ENCODE measurements at places on chromosomes 5 and 9.

DNA sequence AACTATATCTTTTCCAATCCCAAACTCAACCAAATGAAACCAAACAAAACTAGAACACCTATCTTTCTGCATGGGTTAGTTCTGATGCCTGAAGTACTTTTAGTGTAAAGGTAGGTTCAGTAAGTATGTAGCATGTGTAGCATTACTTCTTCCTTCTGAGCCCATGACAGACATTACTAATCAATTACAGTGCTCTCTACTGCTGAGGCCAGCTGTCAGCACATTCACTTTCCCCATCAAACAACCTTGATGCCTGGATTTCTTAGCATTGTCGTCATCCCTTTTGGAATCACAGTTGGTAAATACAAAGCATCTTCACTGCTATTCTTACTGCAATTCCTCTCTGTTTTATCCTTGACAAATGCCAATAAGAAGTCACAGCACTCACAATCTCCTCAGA lies 103.2 kb downstream of the PTTG1 start:
- DNase-seq, result no peak

DNA sequence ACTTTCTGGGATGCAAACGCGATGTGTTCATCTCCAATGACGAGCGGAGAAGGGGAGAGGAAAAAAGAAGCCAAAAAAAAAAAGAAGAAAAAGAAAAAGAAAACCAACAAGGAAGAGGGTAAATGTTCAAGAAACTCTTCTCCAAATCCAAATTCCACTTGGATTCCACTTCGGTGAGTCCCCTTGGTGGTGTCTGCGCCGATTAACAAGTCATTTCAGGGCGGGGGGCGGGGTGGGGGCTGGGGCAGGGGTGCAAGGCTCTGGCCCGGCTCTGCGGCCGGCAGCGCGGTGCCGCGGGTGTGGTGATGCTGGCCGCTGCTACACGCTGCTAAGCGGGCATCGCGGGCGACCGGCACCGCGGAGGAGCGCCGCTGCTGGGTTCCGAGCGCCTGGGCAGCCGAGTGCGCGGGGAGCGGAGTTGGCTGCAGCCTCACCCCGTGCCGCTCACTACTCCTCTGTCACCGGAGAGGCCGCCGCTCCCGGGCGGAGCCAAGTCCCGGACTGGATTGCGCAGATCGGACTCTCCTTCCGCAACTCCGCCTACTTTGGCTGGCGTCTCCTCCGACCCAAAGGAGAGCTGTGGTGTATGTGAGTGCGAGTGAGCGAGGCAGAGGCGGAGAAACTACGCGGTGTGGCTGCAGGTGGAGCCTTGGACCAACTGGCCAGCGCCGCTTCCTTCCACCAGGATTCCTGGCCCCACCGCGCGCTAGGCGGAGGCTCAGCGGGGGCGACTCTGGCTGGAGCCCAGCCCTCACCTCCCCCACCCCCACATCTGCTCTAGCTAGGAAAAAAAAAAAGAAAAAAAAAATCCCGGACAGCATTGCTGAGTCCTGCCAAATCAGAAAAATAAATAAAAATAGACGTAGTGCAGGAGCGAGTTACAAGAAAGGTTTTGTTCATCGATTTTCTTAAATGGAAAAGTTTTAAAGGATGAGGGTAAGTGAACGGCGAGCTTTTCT lies at the start of gene SEMA6A:
Gene SEMA6A, minus strand, starts transcription at position 457 of the 959 bp plus-strand sequence. CDS start 69,879 bp downstream, outside the sequence.
- DNase-seq, result peak; percentile 91

- no peak for DNase-seq
These were observed 937 bp downstream of the SVEP1 start for GRCh38 chr9:110578575-110579033.

DNA sequence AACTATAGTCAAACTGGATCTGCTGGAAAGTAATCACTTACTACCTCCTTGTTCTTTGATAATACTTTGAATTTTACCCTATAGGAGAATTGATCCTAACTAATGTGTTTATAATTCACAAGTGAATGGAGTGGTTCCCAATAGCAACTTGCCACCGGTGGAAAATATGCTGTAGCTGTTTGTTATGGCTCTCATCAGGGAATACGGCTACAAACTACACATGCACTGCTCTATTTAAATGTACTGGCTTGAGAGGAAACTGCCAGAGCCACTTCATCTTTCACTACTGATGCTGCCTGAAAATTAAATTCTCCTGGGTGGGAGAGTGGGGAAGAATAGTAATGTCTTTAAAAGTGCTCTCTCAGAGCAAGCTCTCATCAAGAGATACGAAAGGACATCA lies 448.5 kb upstream of the GRAMD2B start:
- no peak for DNase-seq

DNA sequence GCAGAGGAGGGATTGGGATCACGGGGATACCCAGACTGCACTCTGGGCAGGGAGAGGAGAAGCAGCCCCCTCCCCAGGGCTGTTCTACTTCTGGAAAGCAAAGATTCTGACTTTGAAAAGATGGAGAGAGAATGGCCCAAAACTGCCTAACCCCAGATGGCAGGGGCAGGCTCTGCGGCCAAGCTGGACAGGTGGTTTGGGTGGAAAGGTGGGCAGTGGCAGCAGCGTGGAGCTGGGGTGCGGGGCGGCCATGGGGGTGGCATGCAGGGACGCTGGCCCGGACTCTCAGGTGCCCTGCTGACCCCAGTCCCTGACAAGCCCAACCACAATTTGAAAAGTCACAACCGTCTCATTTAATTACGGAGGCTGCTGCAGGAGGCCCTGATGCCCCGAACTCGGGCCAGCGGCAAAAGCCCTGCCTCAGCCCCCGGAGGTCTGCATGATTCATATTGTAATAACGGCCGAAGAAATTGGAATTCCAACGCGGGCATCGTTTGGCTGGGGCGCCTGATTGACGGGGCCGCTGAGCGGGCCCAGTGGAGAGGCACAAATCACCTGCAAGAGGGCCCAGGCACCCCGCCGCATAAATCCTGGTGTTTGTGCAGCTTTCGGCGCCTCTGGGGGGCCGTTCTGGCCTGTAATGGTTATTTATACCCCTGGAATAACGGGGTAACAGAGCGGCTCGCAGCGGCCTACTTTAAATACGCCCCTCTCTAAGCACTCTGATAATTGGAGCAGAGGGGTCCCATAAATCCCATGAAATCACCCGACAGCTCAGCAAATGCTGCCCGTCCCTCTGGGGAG lies 41.8 kb upstream of the FCN2 start:
- DNase-seq, result no peak

DNA sequence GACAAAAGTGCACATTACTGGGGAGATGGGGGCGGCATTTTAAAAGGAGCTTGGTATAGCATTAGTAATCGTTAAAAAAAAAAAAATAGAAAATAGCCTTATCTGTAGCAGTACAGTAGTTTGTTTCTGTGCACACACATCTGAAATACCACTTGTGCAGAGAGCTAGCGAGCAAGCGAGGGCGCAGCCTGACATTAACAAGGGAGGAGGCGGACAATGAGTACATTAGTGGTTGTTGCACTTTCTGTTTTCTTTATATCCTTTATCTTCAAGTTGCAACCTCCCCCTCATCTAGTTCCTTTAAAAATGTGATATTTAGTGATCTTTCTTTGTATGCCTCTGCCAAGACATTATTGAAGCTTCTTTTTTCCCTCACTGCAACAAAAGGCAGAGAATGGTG lies 880 bp upstream of the PTPDC1 start:
- no peak for DNase-seq

DNA sequence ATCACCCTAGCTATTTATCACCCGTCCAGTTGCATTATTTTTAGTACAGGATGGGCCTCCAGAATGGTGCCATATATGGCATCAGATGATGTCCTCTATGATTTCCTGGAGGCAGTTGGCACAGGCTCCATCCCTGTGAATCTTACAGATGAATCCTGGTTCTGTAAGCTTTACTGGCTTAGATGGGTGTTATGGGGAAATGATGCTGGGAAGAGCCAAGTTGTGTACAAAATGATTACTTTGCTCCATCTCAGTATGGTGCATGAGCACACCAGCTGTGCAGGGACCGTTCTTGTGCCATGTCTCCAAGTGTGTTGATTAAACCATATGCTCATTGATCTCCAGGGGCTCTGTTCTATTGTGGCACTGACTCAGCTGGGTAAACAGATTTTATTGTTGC lies 755.7 kb downstream of the TLR4 start:
- no peak for DNase-seq

DNA sequence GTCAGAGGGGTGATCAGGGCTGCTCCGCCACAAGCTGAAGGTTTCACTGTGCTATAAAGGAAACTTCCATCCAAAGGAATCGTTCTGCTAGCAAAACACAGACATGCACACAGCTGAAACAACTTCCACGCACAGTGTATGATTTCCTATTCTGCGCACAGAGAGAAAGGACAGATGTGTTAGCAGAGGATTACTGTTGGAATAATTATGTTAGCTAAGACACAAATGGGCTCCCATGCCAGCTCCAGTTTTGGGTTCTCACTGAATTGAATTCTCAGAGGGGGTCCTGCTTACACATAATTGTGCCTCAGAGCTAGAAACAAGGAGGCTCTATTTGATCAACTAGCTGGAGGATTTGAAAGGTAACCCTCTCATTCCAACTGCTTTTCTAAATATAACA lies 352.4 kb downstream of the IRX2 start:
- no peak for DNase-seq

DNA sequence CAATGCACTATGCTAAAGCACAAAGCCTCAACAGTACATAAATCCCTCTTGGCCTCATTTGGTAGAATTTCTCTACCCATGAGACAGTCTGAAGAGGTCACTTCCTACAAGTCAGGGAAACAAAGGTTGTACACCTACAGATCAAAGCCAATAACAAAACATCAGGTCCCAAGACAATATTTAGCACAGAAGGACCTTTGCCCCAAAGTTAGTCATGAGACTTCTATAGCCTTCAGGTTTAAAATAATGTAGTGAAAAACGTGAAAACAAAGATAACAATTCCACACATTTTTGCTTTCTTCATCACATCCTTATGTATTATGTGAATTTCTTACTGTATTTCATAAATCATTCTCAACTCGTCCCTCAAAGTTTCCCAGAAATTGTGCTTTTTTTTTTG lies 15.8 kb downstream of the AFF4 start:
- DNase-seq, result no peak

DNA sequence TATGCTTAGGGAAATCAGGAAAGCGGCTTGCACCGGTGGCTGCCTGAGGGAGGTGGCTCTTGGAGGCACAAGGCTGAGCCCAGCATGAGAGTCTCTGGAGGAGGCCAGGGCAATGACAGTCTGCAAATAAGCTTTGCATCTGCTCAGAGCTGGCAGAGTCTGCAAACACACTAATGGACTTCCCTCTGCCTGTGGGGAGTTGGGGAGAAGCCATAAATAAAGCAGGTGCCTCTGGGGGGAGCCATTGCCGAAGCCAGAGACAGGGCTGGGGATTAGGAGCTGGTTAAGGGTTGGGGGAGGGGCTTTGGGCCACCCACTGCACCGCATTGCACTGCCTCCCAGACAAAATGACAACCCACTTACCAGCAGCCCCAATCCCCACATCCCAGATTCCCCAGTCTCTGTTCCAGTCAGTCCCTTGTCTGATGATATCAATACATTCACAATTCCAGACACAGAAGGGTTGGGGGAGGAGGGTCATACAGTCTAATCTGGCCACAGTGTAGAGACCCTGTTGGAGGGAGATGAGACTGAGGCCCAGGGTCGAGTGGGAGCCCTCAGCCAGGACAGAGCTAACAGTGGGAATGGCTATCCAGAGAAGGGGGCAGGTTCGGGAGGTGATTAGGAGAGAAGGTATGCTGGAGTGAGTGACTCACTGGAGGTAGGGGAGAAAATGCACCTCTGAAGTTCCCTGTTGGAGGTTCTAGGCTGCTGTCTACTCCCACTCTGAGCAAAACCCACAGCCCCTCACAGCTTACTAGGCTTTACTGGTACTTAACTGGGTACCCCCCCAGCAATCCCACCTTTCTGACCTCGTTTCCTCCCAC lies 53.7 kb downstream of the PAX5 start:
- peak; percentile 66 for DNase-seq

DNA sequence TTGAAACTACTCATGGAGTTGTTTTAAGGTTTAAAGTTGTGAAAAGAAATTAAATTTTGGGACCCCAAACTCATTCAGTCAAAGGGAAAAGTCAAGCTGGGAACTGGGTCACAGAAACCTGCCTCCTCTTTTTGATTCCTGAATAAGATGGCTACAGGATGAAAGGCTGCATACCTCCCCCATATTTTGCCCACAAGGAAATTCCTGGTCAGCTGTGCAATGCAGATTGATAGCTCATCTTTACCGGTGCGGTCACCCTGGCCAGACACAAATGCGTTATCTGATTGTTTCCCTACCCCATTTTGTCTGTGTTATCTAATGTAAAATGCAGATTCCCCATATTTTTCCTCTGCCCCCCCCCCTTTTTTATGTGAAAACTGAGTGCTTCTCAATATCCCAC lies 1.3 kb downstream of the HAVCR2 start:
- no peak for DNase-seq
